T-helper 9 cell (primary cell): ENCODE measurements at places on chromosomes 3 and 15.
A peak's percentile ranks its signal among the peaks of the same experiment; 100 is the strongest.

GRCh38 chr3:21528291-21528995 is 222.6 kb downstream of the ZNF385D start:
- DNase-seq = no peak

DNA sequence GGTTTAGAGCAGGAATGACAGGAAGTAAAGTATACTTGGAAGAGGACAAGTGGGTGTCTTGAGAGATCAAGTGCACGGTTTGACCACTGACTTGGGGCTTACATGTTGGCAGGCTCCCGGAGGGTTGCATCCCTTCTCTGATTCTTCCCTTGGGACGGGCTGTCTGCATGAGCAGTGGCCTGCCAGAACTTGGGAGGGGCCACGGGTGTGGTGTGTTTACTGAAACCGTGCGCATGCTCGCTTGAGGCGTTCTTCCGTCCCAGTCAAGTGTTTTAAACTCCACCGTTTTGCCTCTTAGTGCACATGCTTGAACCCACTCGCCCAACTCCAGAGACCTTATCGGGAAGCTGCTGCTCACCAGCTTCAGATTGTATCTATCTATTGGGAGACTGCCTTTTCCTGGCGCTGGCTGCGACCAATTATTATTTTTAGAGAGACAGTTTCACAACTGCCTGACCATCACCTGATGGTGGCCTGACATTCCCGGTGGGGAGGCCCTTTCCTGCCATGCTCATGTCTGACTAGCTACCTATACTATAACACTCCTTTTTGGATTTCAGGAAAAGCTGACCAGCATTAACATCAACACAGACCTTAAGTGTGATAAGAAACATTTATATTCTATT is 14.9 kb upstream of the C3orf22 start:
- DNase-seq = no peak

GRCh38 chr15:29065571-29065970 is 179.8 kb downstream of the APBA2 start:
- no peak for DNase-seq

DNA sequence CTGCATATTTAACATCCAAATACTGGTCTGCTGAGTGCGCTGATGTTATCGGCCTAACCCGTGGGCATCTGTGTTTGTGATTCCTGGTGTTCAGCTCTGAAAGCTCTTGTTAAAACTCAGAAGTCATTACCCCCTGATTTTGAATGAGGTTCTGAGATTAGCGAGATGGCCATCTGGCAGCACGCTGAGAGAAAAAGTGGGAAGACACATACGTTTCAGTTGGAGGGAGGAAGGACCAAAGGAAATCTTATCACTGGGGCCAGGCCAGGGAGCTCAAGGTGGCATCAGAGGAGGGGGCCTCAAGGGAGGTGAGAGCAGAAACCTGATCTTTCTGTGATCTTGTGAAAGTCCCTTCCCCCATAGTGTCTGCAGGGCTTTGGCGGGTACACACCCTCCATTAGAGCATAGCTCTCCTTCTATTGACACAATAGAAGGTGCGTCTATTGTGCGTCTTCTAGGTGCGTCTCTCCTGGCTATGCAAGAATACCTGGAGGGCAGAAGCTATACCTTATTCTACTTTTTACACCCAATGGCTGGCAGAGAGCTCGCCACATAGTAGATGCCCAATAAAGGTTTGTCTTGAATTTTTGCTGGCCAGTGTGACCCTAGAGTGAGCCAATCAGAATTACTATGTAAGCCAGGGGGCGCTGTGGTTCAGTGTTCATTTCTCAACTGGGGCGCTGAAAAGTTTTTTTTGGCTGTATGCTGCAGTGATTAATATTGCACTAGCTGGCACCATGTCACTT is 182.4 kb downstream of the SHQ1 start:
- peak; percentile 43 for DNase-seq

GRCh38 chr3:170977949-170978745 is 48.4 kb downstream of the SLC2A2 start:
- DNase-seq = no peak

DNA sequence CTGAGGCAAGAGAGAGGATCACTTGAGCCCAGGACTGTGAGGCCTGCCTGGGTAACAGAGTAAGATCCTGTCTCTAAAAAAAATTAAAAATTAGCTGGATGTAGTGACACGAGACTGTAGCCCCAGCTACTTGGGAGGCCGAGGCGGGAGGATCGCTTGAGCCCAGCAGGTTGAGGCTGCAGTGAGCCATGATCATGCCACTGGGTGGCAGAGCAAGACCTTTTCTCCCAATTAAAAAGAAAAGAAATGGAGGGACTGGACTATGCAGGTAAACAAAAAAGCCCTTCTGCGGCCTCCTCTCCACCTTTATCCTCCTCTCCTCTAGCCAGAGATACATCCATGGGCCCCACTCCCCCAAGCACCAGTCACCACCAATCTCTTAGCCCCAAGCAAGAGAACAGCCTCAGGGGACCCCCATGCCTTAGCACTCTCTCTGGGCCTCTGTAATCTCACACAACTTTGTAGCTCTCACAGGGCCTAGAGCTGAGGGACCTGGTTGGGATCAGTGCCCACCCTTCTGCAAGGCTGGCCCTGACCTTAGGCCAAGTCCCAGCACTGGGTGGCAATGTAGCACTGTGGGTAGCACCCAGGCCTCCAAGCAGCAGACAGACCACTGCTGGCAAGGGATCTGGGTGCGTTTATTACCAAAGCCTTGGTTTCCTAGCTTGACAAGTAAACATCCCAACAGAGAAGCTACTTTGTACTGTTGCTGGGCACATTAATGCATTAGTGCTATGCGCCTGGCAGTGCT is 43.4 kb downstream of the FAM174B start:
- DNase-seq = no peak

DNA sequence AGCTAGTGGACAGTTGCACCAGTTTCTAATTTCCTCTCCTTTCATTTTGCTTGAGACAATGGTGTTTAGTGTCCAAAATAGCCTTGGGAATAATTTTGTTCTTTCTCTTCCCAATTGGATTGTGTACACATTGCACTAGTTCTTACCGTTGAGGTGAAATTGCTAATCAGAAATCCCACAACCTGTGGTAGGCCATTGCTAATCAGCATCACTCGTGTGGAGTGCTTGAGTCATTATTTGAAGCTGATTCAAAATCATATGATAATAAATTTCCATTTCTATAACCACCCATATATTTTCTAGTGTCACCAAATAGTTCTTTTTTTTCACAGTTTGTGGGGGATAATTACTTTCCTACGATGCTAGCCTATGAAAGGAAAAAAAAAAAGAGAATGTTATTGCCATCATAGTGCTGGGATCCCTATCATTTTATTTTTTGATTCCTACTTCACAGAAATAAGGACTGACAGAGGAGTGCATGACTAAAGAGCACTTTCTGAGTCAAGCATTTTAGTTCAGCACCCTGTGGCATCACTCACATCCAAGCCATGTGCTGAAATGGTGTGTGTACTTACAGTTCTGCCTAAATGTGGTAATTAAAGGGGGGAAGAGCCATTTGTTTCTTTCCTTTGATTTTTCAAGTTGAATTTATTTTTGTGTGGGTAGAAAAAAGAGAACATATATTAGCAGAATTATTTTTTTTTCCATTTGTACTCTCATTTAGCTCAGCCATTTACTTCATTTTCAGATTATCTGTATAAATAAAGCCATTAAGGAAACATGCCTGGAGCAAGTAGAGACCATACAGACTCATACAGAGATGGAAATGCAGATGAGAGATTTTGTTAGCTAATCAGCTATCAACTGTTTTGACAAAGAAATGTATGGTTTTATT is 108.0 kb upstream of the MEIS2 start:
- DNase-seq = no peak

GRCh38 chr15:35914573-35914972 is 368.6 kb upstream of the DPH6 start:
- DNase-seq = no peak

- DNase-seq = no peak
Measured at GRCh38 chr15:42731461-42731860, 5.5 kb downstream of the CDAN1 start.

GRCh38 chr15:97566961-97567360 is 393.5 kb upstream of the ARRDC4 start:
- DNase-seq = no peak

- DNase-seq = no peak
Measured at GRCh38 chr3:111087924-111088469, 16.4 kb downstream of the NECTIN3 start.

- DNase-seq = no peak
Measured at GRCh38 chr3:37251993-37252392, 77.6 kb upstream of the LRRFIP2 start.

DNA sequence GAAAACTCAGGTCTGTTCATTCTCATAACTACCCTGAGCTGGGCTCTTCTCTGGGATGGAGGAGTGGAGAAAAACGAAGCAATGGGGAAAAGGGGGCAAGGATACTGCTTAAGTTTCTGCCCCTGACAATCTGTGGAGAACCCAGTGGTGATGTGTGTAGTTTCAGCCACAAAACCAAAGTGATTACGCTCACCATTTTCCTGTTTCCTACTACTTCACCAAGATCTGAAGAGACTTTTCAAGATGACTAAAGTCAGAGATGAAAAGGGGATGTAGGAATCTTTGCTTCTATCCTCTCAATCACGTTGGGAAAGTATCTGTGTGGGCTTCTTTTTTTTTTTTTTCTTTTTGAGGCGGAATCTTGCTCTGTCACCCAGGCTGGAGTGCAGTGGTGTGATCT is 8.3 kb upstream of the UBE2E1 start:
- no peak for DNase-seq

DNA sequence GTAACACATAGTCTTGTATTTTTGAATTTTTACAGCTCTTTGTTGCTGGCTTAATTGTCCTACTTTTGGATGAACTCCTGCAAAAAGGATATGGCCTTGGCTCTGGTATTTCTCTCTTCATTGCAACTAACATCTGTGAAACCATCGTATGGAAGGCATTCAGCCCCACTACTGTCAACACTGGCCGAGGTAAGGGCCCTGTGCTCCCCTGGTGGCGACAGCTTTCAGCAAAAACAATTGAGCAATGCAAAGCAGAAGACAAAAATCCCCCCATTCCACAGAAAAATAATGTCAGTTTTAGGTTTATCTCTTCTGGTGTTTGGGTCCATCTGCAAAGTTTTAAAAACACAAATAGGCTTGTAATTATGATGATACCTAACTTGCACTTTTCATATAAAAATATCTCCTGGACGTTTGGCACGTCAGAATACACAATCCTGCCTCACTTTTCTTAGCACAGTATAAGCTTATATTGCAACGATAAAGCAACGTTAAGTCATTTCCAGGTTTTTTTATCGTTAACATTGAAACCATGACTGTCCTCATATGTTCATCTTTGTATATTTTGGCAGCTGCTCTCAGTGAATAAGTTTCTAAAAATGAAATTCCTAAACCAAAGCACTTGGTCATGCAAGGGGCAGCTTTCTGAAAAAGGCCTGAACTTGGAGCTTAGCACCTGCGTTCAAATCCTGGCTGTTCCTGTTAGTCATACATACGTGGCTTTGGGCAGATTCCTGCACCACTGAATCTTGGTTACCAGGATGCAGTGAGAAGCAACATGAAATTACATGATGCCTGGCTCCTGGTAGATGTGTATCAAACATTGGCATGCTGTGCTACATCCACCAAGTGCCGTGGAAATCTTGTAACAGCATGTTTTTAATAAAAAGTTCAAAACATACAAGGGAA is 8.5 kb downstream of the SEC61A1 start:
- no peak for DNase-seq

DNA sequence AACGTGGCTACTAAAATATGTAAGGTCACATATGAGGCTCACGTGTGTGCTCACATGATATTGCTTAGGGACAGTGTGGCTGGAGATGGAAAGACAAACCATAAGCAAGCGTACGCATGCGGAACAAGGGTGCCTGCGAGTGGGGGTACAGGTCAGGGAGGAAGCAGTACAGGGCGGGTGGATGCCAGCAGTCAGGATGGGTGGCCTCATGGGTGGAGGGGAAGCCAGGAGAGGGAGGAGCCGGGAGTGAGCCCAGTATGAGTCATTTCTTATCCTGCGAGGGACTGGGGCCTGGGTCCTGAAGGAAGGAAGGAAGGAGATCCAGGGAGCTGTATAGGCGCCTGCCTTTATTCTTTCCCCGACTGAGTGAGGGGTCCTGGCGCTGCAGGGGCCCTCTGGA is 42.0 kb upstream of the CGNL1 start:
- DNase-seq = no peak

DNA sequence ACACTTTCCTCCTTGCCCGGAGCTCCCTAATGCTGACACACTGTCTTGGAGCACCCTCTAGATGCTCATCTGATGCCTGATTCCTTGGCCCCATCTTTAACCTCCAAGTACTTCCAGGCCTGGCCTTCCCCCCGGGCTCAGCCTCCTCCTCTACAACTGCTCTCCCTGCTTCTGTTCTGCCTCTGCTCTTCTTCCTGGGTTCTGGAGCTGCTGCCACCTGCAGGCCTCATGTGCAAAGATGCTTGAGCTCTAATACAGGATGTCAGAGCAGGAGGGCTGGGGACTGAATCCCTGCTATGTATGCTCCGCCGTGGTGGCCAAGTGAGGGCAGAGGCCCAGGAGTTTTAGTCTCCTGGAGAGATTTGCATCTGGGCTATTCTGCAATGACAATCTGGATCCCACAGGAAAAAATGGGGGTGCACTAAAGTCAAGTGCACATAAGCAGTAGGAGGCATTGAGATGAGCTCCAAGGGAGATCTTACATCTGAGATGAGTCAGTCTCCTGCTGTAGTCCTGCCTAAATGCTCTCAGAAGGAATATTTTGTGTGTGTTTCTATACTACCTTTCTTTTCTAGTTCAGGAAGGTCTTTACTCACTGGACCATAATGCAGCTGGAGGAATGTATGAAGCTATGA is 296.3 kb downstream of the UACA start:
- DNase-seq = peak; percentile 16

DNA sequence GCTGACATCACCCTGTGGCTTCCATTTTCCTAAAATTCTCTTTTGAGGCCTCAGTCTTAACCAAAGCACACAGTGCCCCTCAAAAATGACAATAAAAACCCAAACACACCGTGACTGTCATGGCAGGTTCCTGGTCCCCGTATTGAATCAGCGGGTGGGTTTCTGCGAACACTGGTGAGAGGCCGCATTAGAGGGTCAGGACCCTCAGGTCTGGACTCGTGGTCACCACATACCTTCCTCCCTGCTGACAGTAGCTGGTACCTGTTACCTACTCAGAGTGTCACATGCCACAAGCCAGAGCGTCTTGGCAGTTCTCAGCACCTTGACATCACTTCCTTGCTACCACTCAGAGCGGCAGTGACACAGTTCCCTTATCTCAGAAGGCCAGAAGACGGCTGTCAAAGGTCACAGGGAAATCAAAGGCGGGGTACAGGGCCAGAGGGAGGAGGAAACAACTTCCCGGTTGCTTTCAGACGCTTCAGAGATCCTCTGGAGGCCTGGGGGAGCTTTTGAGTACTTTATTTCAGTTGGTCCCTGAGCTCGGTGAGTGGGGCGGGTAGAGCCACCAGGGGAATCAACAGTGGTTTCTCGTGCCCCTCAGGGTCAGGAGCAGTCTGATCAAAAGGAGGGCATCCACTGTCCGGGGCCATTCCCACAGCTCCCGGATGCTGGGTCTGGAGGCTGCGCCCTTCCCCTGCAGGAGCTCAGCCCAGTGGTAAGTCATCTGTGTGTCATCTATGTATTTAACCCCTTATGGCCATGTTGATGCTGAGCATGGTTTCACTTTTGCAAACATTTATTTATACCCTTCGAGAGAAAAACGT is at the start of the genes CCR5AS and CCRL2:
Gene CCR5AS (minus strand): TSS at position 279 of the 824 bp plus-strand sequence.
Gene CCRL2 (plus strand): TSS at position 472 of the 824 bp plus-strand sequence. CDS start 821 bp downstream, outside the sequence.
- peak; percentile 4 for DNase-seq

GRCh38 chr3:13682331-13683013 is 133.5 kb downstream of the FBLN2 start:
- DNase-seq = no peak
